Stimulated activated CD8-positive, alpha-beta memory T cell treated with anti-CD3 and anti-CD28 coated beads, Interleukin-15, amount 100 ng/mL, for 24 hours (primary cell): ENCODE measurements at places on chromosomes 7 and 10.
A peak's percentile ranks its signal among the peaks of the same experiment; 100 is the strongest.

DNA sequence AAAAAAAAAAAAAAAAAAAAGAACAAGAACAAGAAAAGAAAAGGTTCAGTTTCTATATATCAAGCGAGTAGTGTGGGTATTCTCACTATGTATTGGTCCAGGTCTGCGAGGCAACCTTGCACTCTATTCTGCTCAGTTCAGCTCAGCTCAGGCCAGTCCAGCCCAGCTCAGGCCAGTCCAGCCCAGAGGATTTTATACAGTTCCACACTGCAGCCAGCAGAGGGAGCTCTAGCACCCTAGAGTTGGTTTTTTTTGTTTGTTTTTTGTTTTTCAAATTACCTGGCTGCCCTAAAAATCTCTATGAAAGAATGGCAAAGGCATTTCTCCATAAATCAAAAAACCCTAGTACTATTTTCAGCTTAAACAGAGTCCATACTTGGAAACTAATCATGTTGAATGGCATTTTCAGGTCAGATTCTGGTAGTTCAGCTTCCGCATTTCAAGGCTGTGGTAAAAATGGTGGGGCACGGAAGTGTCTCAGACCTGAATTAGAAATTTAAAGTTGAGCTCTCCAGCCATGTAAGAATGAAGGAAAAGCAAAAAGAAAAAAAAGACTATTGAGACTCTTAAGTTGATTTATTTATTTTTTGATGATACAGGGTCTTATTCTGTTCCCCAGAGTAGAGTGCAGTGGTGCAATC lies 55.2 kb upstream of the GSDME start:
- DNase-seq, result peak; percentile 8

DNA sequence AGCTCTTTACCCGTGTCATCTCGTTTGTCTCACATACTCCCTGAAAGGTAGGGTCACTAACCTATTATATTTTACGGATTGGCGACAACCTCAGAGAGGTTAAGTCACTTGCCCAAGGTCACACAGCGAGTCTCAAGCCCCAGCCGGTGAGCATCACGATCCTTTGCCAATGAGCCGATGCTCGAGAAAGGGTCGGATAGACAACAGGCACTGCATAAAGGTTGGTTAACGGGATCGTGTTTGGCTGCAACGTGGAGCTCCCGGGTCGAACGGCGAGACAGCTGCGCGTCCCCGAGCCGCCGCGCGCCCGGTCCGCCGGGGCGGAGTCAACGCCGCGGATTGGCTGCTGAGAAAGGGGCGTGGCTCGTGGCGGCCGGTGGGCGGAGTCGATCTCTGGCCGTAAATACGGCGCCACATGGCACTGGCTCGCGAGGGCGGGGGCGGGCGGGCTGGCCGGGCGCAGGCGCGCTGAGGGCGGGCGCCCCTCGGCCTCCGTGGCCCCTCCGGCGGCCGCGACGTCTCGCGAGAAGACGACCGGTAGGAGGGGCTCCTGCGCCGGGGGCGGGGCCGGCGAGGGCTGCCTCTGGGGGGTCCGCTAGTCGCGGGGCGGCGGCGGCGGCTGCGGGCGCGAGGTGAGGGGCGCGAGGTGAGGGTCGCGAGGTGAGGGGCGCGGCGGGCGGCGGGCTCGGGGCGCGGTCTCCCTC lies at the start of gene CHST12:
Gene CHST12 (plus strand): TSS at position 598 of the 704 bp plus-strand sequence. CDS start 29,029 bp downstream, outside the sequence.
- peak; percentile 85 for DNase-seq

DNA sequence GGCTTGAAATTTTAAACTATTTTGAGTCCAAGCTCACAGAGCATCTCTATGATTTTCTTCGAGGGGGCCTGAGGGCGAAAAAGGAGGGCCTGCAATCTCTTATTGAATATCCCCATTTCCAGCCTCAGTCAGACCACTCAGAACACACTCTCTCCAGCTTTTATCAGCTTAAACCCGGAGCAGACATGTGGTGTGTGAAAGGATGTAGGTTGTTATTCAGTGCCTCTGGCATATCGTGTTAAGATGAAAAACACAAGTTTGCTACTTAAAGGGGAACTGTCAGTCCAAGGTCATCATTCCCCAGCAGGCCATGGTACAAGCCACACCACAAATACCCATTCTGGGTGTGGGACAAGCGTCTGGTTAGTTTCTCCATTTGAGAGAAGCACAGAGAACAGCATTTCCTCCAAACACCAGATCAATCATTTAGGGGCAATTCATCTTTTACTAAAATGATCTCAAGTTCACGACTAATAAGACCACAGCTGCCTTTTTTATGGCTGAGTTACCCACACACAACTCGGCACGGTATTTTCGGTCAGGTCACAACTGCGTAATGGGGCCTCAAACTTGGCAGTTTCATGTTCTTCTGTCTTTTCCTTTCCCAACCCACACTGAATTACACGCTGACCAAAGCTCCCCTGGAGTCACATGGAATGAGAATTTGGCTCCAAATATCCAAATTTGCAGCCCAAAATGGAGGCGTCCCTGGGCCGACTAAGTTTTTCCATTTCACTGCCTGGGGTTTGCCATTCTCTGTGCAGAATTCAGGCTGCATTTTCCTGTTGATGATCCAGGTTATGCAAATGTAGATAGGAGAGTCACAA lies 188.4 kb downstream of the SEM1 start:
- no peak for DNase-seq

DNA sequence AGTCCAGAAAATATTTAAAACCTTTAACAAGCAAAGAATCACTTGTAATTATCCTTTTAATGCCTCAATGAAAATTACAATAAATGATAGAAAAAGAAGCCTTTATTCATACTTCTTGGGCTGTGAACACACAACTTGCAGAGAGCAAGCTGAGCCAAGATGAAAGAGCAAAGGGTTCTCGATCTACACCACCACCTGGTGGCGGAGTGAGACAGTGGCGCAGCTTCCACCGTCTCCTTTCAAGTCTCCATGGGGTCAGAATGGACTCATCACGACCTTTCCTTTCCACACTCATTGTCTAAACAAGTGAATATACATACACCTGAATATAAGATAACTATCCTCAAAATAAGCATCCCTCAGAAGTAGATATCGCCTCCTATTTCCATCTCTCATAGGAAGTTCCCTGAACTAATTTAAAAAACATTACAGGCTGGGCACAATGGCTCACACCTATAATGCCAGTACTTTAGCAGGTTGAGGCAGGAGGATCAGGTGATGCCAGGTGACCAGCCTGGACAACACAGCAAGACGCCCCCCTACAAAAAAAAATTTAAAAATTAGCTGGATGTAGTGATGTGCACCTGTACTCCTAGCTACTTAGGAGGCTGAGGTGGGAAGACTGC lies 40.7 kb downstream of the ATE1 start:
- DNase-seq, result no peak

GRCh38 chr10:48788554-48788953 lies 103.9 kb downstream of the WDFY4 start:
- no peak for DNase-seq

GRCh38 chr7:26151650-26151952 lies 397 bp upstream of the NFE2L3 start:
- DNase-seq, result no peak

DNA sequence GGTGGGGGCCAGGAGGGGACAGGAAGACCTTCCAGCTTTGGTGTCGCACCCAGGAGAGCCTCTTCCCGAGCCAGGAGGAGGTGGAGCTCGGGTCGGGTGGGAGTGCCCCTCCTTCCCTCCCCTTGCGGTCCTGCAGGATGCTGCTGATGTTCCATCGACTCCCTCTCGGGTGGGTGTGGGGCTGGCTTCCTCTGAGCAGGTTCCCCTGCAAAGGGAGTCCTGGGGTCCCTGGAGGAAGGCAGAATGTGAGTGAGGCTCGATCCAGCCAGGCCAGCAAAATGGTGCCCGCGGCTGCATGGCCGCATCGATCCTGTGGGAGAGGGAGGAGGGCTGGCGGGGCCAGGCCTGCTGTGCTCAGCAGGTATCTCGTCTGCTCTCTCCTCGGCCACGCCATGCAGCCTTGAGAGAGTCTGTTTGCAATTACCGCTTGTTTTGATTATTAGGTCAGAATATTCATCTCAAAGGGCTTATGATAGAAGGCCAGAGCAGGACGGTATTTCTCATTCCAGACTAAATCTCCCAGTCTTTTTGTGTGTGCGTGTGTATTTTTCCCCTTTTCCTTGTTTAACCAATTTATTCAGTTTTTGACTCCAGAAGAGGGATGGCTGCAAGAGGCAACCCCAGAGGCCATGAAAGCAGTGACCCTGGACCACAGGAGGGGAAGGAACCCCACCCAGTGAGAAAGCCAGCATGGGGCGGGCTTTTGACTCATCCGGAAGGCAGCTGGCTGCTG lies 137.3 kb upstream of the ZMIZ1 start:
- DNase-seq, result no peak

GRCh38 chr7:66430164-66430545 lies 198.5 kb upstream of the KCTD7 start:
- no peak for DNase-seq
